Stimulated activated CD4-positive, alpha-beta T cell treated with anti-CD3 and anti-CD28 coated beads, Interleukin-1b, Interleukin-23, amount 100 ng/mL, for 1 hour (primary cell): ENCODE measurements at places on chromosomes 7 and 10.

GRCh38 chr7:18941207-18941606, 176.2 kb downstream of the TWIST1 start:
- DNase-seq, result no peak

- no peak for DNase-seq
These were observed 1.3 kb upstream of the C10orf67 start for GRCh38 chr10:23345861-23346260.

DNA sequence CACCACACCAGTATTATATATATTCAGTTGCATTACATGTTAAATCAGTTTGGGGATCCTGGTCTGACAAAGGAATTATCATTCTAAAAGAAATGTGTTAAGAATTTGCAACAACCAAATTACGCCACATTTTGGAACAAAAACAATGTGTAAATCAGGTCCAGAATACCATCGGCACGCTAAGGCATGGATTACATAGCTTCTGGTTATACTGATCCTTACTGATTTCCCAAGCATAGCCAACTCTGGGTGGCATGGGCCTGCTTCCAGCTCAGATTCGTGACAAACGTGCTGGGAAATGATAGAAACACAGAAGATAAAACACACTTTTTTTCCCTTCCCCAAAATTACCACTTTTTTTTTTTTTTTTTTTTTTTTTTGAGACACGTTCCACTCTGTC, 660.0 kb downstream of the SORCS1 start:
- DNase-seq, result no peak

GRCh38 chr10:33484787-33485186, 150.3 kb upstream of the NRP1 start:
- no peak for DNase-seq

DNA sequence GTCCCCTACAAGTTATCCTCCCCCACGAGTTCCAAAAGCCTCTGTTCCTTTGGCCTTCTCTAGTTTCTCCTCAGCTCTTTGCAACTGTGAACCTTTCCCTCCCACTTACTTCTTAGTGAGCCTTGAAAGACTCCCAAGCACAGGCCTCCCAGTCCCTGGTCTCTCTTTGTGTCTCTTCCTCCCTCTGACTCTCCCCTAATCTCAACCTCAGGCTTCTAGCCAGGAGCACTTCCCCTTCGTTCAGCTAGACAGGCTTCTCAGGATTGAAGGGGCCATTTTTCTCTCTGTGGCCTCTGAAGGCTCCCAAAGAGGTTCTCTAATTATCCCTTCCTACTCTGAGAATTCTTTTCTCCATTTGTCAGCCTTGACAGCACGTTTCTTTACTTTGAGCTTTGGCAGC, 50.2 kb upstream of the PHYHIPL start:
- DNase-seq, result no peak

GRCh38 chr7:50369143-50370026, 64.9 kb downstream of the IKZF1 start:
- DNase-seq, result no peak

- no peak for DNase-seq
These were observed 65.9 kb downstream of the CREB3L2 start for GRCh38 chr7:137935884-137936508.

- DNase-seq, result no peak
These were observed 2.0 kb downstream of the REPIN1 start for GRCh38 chr7:150370612-150371071.

GRCh38 chr10:60446070-60446833, 56.6 kb upstream of the ANK3 start:
- DNase-seq, result no peak
